ENCODE measurements at places on chromosomes 2 and 18. TPM values are rescaled to one million over a fixed set of nuclear protein-coding genes. Genes with fewer than 3 reads are reported as not detected.

The FZD7 gene
- total RNA-seq, result 0.44 TPM

GRCh38 chr2:128359841-128360240 is 41.2 kb upstream of the HS6ST1 start:
- H3K36me3 ChIP-seq, result no peaks in the 10 kb centered on the region
- no peak for DNase-seq
- no peak overlapping the region for H3K27ac ChIP-seq
- no peak overlapping the region for H3K4me3 ChIP-seq
- H3K27me3 ChIP-seq, result peaks cover 15% of the 10 kb centered on the region
- no peaks in the 10 kb centered on the region for H3K4me1 ChIP-seq

DNA sequence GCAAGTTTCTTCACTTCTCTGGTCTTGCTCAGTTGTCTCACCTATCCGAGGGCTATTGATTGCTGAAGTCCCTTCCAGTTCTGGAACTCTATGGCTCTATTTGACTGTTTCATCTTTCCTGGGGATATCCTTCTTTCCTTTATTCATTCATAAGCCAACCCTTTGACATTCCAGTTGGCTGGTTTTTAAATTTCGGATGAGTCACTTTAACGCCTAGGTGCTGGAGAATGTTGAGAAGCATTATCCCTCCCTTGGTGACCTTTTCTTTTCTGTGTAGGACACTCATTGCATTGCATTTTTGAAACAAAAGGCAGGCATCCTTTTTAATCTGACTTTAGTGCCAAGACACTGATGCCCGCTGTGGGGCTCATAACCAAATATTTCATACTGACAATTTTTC is 307.1 kb downstream of the TSN start:
- H3K27ac ChIP-seq, result no peak overlapping the region
- no peaks in the 10 kb centered on the region for H3K27me3 ChIP-seq
- H3K4me1 ChIP-seq, result no peaks in the 10 kb centered on the region
- no peak overlapping the region for H3K4me3 ChIP-seq
- H3K36me3 ChIP-seq, result no peaks in the 10 kb centered on the region

DNA sequence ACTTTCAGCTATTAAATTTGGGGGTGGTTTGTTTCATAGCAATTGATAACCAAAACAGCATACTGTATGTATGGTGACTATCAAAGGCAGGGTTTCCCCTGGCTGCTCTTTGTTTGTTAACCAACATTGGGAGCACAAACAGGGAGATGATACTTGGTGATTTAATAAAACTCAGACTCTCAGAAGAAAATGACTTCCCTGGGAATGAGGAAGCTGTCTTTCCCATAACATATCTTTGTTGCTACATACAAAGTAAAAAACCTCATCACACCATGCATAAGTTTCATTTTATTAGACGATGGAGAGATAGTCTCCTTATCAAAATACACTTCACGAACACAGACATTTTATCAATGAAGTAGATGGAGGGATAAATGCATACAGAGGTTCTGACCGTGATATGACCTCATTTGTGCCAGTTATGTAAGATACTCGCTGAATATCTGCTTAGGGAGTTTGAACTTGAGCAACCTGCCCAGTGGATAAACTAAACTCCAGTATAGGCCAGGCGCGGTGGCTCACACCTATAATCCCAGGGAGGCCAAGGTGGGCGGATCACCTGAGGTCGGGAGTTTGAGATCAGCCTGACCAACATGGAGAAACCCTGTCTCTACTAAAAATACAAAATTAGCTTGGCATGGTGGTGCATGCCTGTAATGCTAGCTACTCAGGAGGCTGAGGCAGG is 3.8 kb upstream of the NFE2L2 start:
- H3K4me1 ChIP-seq, result peaks cover 54% of the 10 kb centered on the region
- no peaks in the 10 kb centered on the region for H3K27me3 ChIP-seq
- DNase-seq, result no peak
- H3K4me3 ChIP-seq, result no peak overlapping the region

- H3K27me3 ChIP-seq, result no peaks in the 10 kb centered on the region
- H3K4me3 ChIP-seq, result no peak overlapping the region
- no peaks in the 10 kb centered on the region for H3K36me3 ChIP-seq
- DNase-seq, result no peak
- H3K27ac ChIP-seq, result no peak overlapping the region
- H3K4me1 ChIP-seq, result peaks cover 16% of the 10 kb centered on the region
These were observed 8.7 kb downstream of the TMEM169 start for GRCh38 chr2:216090369-216090786.

DNA sequence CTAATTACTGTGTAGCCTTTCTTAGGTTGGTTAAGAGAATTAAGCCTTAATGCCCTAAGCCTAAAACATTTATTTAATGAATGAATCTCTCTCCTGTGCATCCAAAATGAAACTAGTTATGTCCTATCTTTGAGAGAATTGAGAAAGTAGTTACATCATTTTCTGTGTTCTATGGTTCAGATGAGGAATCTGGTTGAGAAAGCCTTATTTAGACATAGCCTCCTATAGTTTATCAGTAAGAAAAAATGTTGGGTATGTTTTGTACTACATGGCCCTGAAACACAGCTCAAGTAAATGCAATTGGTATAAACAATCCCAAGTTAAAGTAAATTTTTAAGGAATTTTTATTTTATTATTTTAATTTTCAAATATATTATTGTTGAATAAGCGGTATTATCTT is 25.9 kb upstream of the RAMP1 start:
- H3K36me3 ChIP-seq, result peaks cover 1% of the 10 kb centered on the region
- peaks cover 15% of the 10 kb centered on the region for H3K27me3 ChIP-seq
- no peak overlapping the region for H3K27ac ChIP-seq
- H3K4me1 ChIP-seq, result peaks cover 6% of the 10 kb centered on the region
- no peak overlapping the region for H3K4me3 ChIP-seq

- no peak for DNase-seq
- H3K4me1 ChIP-seq, result no peaks in the 10 kb centered on the region
- H3K4me3 ChIP-seq, result no peak overlapping the region
- no peaks in the 10 kb centered on the region for H3K27me3 ChIP-seq
- H3K36me3 ChIP-seq, result no peaks in the 10 kb centered on the region
These were observed 366.7 kb upstream of the KCNJ3 start for GRCh38 chr2:154331784-154332183.

DNA sequence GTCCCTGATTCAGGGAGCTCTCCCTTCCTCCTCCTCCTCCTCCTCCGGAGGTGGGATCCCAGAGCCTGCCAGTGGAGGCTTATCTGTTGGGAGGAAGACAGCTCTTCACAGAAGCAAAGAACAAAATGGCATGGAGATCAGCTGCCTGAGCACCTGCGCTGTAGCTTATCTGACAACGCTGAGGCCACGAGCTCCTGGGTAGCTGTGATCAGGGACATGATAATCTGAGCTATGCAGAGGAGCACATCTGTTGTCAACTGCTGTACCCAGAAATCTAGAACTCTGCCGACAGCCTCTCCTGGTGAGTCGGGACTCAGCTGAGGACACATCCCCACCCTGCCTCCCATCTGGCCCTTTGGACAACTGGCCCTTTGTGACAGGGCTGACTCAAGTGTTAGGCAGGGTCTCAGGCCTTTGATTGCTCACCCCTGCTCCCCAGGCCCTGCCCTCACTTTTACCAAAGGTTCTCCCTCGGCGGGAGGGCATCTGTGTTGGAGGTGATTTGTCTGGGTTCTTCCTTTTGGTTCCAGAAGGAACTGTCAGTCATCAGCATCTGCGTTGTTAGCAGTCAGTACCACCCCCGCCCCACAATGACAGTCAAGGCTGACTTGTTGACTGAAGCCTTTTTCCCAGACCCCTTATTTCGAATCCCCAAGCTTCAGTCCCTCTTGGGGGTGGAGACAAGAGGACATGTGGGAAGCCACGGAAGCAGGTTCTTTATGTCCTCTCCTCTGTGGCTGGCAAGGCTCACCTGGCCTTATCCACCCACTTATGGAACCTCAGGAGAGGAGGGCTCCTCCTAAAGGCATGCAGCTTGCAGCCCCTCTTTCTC is 5.9 kb upstream of the CNNM3 start:
- H3K36me3 ChIP-seq, result peaks cover 3% of the 10 kb centered on the region
- H3K27me3 ChIP-seq, result no peaks in the 10 kb centered on the region
- H3K4me1 ChIP-seq, result peaks cover 8% of the 10 kb centered on the region
- no peak overlapping the region for H3K4me3 ChIP-seq
- DNase-seq, result no peak
- no peak overlapping the region for H3K27ac ChIP-seq

DNA sequence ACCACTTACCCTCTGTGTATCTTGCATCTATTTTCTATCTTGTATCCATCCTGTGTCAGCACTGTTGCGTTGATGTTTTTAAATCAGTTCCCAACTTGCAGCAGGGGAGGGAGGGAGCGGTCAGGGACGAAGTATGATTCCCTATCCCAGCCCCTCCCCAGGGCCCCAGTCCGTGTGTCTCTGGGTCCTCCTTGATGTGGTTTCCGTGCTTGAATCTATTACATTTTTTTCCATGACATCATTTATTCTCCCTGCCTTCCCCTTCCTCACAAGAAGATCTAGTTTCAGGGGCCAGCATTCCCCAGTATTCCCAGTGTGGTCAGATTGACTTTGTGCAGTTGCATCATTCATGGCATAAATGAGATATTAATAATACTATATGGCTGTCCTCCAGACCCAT is 479.3 kb downstream of the PTPRM start:
- DNase-seq, result no peak
- no peaks in the 10 kb centered on the region for H3K4me1 ChIP-seq
- H3K36me3 ChIP-seq, result no peaks in the 10 kb centered on the region
- H3K27me3 ChIP-seq, result no peaks in the 10 kb centered on the region

Measured in activated naive CD8-positive, alpha-beta T cell treated with anti-CD3 and anti-CD28 coated beads, Interleukin-2, amount 10 ng/mL, durations not matched to agents 7 days and 5 days (primary cell).